ENCODE measurements at places on chromosomes 12 and 14.

GRCh38 chr14:74575507-74575906 lies 36.5 kb downstream of the LTBP2 start:
- no peak for DNase-seq

- no peak for DNase-seq
These were observed 62.5 kb downstream of the ETNK1 start for GRCh38 chr12:22687361-22688076.

- DNase-seq = no peak
These were observed 15.3 kb upstream of the KICS2 start for GRCh38 chr12:64237382-64237781.

DNA sequence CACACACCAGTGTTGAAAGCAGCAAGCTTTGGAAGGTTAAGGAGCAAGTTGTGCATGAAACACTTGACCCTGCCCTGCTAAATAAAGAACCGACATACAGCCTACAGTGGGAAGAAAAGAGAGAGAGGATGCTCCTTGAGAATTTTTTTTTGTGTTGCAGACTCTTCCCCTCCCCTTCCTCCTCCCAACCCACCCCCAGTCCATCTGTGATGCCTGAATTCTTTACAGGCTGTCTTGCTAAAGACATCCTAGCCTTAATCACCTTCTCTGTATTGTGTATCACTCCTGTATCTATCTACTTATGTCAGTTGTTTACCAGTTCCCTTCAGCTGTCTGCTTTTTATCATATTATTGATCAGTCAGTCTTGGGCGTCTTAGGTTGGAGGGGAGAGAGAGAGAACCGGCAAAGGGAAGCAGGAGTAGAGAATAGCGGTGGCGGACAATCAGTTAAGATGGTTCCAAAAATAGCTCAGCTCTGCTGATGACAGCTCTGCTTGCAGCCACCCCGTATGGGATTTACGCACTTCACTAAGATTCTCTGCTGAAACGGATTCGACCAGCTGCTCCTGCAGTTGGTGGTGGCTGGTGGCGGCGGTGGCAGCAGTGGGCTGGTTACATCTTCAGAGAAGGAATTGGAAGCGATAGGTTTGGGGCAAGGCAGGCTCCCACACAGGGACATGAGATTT lies 664.7 kb downstream of the NRXN3 start:
- DNase-seq = peak; percentile 72

DNA sequence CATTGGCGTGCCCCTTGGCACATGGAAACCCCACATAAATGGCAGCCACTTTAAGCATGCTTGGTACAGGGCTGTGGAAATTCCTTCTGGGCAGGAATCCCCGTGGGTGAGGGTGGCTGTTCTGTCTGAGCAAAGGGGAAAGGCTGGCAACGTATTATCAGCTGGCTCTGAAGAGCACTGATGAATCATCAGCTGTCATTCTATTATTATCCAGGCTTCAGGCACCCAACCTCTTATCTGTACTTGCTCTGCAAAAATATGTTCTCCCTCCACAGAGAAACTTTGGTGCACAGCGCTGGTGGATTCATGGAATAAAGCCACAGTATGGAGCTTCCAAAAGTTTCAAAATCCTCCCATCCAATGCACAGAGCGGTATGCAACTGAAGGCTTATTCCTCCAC lies 167.1 kb downstream of the TBX5 start:
- no peak for DNase-seq

DNA sequence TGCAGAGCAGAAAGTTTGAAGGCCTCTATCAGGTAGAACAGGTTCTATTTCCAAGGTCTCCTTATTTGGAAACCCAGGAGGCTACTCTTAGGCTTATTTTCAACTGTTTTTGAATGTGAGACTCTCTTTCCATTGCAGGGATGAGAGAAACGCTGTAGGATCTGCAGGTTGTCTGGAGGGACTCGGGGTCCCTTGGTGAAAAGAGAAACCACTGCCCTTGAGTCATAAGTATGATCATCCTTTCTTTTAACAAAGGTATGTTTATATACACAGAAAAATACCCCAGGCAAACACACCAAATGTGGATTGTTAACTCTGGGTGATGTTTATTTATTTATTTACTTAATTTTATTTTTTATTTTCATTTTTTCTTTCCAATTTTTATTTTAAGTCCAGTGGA lies 57.8 kb upstream of the MAX start:
- no peak for DNase-seq

- DNase-seq = no peak
These were observed 92.1 kb downstream of the CHGA start for GRCh38 chr14:93015064-93015463.

GRCh38 chr14:65356327-65356836 lies 56.1 kb upstream of the FUT8 start:
- DNase-seq = no peak

DNA sequence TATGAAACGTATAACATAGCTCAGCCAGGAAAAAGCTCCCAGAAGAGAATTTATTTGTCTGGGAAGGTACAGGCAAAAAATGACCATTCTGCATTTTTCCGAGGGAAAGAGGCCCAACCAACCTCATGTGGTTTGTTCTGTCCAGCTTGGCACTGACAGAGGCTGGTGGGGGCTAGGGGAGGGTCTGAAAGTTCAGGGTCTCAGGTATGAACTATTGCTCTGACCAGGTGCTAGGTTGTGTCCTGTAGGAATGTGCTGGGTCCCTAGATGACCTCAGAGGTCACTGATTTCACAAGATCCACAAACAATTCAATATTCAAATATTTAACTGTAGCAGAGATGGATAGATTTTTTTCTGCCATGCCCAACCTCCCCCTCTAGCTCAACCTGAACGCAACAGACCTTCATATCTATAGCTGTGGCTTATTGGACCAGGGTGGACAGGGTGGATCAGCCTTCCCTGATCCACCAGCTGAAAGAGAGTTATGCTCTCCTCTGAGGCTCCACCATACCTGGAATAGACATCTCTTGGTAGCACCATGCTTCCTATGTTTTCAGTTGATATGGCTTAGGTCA lies 32.9 kb upstream of the IFT81 start:
- no peak for DNase-seq

- DNase-seq = no peak
These were observed 28.4 kb downstream of the HSPB8 start for GRCh38 chr12:119207063-119207560.

DNA sequence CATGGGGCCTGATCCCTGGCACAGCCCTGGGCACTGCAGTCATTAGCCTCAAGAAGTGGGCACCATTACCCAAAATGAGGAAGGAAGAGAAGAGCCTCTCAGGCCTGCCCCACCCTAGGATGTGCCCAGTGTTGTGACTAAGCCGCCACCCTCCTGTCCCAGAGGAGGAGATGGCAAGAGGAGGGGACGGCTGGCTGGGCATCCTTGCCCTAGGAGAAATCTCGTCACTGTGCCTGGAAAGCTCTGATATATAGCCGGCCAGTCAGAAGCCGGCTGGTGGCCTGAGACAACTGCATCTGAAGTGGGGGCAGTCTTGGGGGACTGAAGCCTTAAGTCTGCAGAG lies 115.2 kb downstream of the LGMN start:
- no peak for DNase-seq

DNA sequence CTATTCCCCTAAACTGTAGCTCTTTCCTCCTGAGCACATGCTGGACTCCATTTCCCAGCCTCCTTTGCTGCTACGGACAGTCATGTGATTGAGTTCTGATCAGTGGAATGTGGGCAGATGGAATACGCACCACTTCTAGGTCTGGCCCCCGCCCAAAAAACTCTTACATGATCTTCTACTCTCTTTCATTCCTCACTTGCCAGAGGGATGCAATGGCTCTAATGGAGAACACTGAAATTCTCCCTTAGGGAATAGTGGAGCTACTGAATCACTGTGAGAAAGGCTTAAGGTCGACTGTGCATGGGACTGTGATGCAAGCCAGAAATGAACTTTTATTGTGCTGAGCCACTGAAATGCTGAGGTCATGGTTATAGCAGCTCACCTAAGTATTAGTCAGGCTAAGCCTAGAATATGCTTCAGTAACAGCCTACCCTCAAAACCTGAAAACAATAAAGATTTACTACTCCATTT lies 13.0 kb upstream of the TMED2 start:
- DNase-seq = peak; percentile 26

DNA sequence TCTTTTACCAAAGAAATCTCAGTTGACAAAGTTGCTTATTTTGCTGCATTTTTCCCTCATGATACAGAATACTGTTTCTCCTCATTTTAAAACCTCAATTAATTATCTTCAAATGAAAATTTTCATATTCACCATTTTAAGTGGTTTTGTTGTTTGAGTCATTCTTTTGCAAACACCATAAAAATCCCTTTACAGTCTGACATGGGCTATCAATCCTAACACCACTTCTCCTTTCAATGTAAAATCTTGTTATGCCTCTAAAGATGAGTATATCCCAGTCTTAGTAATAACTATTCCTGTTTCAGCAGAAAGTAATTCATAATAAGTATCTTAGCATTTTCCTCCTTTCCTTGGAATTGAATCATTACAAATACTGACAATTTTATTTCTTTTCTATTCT lies 192.2 kb downstream of the SYT1 start:
- DNase-seq = no peak

- DNase-seq = peak; percentile 24
These were observed 25.0 kb downstream of the SLC15A4 start for GRCh38 chr12:128798571-128799341.

DNA sequence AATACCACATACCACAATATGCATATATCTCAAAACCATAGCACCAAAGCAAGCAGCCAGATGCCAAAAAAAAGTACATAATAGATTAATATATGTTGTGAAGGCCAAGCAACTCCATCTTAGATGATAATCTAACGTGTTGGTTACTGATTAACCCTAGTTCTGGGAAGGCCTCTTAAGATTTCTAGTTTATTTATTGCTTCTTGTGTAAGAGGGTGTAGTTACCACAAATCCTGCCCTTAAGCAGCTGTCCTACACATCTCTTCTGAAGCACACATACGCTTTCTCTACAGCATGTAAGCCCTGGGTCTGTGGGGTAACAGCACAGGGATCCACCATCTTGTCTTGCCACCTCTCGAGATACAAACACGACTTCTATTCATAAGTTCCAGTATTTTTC lies 236.8 kb upstream of the AVPR1A start:
- DNase-seq = no peak

DNA sequence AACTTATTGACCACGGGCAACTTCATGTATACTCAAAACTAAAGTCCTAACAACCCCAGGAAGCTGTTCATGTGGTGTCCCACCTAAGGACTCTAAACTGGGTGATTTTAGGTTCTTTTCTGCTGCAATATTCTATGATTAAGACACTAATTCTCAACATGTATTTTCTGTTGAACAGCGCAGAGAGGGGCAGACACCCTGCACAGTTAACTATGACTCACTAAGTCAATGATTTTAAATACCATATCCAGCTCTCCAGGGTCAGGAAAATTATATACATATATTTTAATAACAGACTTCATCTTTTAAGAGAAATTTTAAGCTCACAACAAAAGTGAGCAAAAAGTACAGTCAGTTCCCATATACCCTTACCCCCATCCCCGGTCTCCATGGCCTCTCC lies 85.0 kb downstream of the FOXN3 start:
- DNase-seq = no peak

DNA sequence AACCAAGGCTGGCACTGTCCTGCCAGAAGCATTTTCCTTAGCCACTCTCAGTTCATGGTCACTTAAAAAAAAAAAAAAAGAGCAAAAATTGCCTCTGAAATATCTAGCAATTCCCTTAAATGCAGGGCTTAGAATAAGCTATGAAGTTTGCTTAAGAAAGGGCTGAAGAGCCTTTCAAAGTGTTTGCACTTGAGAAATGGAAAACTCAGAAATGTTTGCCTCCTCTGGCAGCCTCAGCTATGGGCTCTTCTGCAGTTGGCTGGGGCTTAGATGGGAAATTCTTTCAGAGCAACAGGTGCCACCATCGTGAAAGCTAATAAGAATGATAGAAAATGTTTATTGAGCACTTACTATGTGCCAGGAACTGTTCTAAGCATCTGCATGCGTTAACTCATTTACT lies 48.5 kb upstream of the TSPAN11 start:
- DNase-seq = no peak

DNA sequence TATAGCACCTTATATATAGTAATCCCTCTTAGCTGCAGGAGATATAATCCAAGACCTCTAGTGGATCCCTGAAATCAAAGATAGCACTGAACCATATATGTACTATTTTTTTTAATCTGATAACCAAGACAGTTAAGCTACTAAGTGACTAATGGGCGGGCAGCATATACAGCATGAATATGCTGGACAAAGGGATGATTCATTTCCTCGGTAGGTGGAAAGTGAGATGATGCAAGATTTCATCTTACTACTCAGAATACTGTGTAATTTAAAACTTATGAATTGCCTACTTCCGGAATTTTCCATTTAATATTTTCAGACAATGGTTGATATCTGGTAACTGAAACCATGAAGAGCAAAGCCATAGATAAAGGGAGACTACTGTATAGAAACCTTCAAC lies 36.2 kb downstream of the PRMT8 start:
- no peak for DNase-seq

DNA sequence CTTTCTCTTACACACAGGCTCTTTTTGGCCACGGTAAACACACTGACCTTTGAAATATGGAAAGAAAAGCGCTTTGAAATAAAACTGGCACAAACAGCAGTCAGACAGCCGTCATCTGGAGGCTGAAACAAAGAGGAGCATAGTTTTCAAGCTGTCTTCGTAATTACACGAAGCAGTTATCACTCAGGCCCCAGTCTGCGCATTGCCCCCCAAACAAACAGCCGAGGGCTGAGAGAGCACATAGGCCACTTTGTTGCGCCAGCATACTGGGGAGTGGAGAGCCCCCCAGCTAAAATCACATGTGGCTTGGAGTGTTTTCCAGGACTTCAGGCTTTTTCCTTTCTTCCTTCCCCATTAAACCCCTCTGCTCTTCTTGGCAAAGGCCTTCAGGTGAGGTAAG lies 142.9 kb upstream of the BTG1 start:
- DNase-seq = no peak

- DNase-seq = peak; percentile 17
These were observed 201.3 kb upstream of the RASSF8 start for GRCh38 chr12:25757037-25757665.

DNA sequence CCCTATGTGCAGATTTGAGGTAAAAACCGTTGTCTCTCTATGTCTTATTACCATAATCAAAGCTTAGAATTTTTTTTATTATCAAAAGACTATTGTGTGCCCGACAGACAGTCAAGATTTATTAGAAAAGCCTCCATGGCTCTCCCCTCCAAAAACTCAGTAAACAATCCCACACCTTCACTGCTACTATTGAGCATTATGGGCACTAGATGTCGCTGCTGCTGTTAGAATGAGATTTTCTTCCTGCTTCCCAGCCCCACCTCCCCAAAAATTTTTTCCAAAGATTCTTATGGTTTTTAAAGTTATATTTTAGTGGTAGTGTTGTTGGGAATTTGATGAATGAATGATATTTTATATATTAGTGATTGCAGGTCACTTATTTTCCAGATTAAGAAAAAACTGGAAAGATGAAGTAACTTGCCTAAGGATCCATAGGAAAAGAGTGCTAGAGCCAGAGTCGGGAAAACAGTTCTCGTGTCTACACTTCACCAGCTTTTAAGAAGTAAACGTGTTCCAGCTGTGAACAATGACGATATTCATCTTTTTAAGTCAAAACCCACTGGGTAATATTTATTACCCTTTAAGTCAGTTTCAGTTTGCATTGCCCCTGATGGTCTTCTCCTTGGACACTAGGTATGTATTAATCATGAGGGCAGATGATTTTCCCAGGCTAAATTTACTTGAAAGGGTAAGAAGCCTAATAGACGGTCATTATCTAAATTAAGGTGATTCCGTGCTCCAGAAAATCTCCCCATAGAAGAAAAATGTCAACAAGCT lies 12.2 kb upstream of the FOXG1 start:
- DNase-seq = no peak

GRCh38 chr12:115443351-115443938 lies 759.5 kb upstream of the TBX3 start:
- DNase-seq = no peak

- DNase-seq = no peak
These were observed 120.6 kb downstream of the TGFB3 start for GRCh38 chr14:75861161-75861621.
